ENCODE measurements at places on chromosomes 13 and 19. TPM values are rescaled to one million over a fixed set of nuclear protein-coding genes. Genes with fewer than 3 reads are reported as not detected.
A peak's percentile ranks its signal among the peaks of the same experiment; 100 is the strongest.

The FAM124A gene
- total RNA-seq, result 9.7 TPM

- DNase-seq, result no peak
Measured at GRCh38 chr19:27745978-27746542, 1466.9 kb downstream of the UQCRFS1 start.

The ZNF460 gene
- 63.3 TPM for total RNA-seq

- DNase-seq, result peak; percentile 20
Measured at GRCh38 chr13:18212873-18213272, 968.8 kb downstream of the TUBA3C start.

The CEACAM7 gene
- total RNA-seq, result 0.17 TPM

DNA sequence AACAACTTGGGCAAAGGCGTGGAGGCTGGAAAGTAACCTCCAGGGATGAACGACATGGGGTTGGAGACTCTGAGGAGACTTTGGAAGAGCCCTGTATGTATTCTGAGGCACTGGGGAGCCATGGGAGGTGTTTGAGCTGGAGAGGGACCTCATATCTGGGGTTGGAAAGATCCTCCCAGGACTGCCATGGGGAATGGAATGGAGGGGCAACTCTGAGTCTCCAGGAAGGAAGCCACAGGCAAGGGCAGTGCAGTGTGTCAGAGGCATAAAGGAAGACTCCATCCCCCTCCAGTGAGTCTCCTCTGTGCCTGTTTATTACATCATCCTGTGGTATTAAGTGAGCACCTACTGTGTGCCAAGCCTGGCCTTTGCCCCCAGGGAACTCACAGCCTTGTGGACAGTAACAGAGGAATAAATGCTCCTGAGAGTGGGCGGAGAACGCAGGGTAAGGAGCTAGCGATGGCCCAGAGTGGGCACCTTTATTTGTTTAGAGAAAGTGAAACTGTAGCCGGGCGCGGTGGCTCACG lies 7.7 kb downstream of the PEAK3 start:
- DNase-seq, result no peak

- peak; percentile 40 for DNase-seq
Measured at GRCh38 chr19:17755977-17756670, 4.8 kb downstream of the FCHO1 start.

DNA sequence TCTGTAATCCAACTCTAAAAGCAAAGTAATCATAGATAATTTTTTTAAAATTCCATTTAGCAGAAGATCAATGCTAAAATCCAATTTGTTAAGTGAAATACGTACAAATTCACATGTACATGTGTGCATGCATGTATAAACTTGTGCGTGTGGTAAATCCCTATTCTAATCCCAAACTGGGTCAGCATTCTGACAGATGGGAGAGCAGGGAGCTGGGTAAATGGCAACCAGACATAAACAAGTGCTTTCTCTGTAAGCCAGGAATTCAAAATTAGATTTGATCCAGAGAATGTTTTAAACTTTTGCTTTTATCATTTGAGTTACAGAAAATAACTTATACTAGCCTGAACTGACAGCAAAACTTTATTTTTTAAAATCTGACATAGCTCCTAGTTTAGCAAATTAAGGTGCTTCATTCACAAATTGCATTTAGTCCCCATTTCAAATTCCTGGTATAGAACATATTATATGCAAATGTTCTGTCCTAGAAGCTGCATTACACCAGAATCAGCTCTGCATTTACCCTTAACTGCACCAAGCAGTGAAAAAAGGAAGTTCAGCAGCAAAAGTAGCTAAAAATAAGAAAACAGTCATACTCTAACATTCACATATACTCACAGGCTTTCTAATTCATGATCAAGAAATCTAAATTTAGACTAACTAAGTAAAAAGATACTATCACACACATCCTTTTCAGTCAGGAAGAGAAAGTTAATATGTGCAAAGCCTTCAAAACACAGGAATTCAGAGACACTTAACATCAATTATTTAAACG lies 32.6 kb downstream of the UBL3 start:
- peak; percentile 3 for DNase-seq

The AMH gene
- total RNA-seq, result 1.5 TPM

DNA sequence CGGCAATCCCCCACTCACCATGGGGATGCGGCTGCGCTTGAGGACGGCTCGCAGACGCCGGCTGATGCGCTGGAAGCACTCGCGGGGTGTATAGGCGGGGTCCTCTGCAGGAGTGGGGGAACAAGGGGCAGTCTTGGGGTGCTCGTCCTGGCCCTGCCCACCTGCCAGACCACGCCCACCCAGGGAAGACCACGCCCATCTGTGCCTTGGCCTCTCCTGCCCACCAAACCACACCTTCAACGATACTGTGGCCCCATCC lies 6.7 kb downstream of the RNU6-9 start:
- no peak for DNase-seq

The ZNF135 gene
- total RNA-seq, result 1.7 TPM

GRCh38 chr13:48400090-48400694 lies 12.7 kb downstream of the LPAR6 start:
- peak; percentile 23 for DNase-seq

DNA sequence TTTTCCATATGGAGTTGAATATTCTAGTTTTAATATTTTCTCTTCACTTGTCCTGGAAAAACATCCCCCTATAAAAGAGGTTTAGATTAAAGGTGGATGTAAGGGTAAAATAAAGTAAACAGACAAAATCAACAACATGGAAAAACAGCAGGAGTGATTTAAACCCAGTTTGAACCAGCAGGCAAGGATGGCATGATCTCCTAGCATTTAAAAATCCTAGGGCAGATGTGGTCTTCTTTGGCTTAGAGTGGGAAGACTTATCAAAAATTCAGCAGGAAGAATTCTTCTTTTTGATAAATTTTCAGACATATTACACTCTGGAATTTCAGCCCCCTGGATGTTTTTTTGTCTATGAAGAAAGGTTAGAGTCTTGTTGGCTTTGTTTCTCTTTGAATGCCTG lies 36.5 kb downstream of the CLEC17A start:
- DNase-seq, result no peak

The GJB2 gene
- 0.05 TPM for total RNA-seq

DNA sequence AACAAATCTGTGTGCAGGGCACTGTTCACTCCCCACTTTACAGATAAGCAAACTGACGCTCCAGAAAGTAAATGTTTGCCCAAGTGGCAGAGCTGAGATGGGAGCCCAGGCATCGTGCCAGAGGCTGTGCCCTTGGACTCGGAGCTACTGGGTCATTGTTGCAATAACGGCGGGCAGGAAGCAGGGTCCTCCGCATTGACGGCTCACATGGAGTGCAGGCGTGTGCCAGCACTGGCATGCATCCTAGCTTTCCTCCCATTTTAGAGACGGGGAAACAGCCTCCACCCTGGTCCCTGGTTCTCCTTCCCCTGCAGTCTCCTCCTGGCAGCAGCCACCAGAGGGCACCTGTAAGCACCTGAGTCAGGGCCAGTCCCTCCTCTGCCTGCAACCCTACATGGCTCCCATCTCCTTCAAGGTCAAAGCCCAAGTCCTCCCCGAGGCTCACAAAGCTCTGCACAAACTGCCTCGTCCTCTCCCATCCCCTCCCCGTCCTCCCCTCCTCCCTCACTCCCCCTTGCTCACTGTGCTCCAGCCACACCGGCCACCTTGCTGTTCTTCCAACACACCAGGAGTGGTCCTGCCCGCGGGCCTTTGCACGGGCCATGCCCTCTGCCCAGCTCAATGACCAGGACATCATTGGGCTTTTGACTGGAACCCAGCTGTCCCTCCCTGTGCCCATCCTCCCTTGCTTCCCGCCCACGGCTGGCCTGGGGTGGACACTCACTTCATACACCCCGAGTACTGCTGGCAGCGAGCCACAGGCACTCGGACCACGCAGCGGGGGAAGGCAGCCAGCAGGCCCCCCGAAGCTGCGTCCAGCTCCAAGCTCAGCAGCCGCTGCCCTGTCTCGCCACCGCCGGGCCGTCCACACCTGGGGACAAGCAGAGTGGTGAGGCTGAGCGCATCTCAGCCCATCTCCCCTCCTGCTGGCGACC lies 7.7 kb upstream of the LRG1 start:
- DNase-seq, result peak; percentile 53

The FXYD3 gene
- total RNA-seq, result 0.68 TPM

GRCh38 chr19:19591133-19591825 lies 27.2 kb downstream of the PBX4 start:
- DNase-seq, result no peak

The SSC5D gene
- total RNA-seq, result 0.19 TPM

- no peak for DNase-seq
Measured at GRCh38 chr19:38836983-38837626, 5.5 kb upstream of the ECH1 start.

The KLK2 gene
- 0.14 TPM for total RNA-seq

DNA sequence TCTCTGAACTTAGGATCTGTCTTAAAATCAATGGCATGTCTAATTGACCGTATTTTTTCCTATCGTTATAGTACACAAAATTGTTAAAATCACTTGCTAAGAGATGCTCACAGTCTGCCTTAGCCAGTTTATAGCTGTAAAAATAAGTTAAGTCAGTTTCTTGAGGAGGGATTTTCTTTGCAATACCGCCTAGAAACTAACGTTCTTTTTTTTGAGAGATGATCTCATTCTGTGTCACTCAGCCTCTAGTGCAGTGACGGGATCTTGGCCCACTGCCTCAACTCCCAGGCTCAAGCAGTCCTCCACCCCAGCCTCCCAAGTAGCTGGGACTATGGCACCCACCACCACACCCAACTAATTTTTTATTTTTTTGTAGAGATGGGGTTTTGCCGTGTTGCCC lies 4.4 kb downstream of the CKAP2 start:
- DNase-seq, result peak; percentile 63

- DNase-seq, result no peak
Measured at GRCh38 chr19:8577247-8577646, at the start of gene MYO1F. Gene MYO1F (minus strand): TSS chr19:8577442. CDS start chr19:8577309, 133 bp downstream.

DNA sequence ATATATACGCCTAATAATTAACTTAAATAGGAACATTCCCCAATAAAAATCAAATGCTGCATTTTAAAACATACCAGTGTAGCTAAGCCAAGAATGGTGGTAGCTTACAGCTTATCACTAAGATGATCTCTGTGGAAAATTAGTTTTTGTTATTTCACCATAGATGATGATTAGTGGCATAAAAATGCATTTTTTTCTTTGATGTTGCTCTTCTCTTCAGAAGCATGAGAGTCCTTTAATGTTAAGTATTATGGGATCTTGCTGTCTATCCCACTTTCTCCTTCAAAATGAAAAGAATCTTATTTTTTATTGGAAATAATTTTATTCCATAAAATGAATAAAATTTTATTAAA lies 731.0 kb downstream of the SLITRK1 start:
- no peak for DNase-seq

DNA sequence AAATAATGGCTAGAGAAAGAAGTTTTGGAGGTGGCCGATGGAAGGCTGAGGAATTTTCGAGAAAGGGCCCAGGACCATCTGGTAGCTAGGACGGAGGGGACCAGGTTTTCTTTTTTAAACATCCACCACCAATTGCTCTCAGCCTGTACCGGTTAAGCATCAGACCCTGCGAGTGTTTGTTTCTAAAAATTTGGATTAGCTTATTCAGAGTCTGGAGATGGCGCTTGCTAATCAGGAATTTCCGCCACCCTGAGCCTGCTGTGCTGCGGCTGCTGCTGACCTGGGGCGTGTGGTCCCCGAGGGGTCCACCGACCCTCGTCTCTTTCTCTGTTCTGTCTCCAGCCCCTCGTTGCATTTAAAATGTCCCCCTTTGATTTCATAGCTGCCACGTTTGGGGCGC lies 2.0 kb downstream of the UHRF1 start:
- DNase-seq, result no peak

DNA sequence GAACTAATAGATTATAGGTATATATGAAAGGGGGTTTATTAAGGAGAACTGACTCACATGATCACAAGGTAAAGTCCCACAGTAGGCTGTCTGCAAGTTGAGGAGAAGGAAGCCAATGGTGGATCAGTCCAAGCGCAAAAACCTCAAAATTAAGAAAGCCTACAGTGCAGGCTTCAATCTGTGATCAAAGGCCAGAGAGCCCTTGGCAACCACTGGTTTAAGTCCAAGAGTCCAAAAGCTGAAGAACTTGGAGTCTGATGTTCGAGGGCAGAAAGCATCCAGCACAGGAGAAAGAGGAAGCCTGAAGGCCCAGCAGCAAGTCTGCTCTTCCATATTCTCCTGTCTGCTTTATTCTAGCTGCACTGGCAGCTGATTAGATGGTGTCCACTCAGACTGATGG lies 721.3 kb upstream of the PCDH9 start:
- DNase-seq, result no peak

The F7 gene
- not detected for total RNA-seq

GRCh38 chr19:2249880-2250765 lies 1.0 kb downstream of the AMH start:
- no peak for DNase-seq

DNA sequence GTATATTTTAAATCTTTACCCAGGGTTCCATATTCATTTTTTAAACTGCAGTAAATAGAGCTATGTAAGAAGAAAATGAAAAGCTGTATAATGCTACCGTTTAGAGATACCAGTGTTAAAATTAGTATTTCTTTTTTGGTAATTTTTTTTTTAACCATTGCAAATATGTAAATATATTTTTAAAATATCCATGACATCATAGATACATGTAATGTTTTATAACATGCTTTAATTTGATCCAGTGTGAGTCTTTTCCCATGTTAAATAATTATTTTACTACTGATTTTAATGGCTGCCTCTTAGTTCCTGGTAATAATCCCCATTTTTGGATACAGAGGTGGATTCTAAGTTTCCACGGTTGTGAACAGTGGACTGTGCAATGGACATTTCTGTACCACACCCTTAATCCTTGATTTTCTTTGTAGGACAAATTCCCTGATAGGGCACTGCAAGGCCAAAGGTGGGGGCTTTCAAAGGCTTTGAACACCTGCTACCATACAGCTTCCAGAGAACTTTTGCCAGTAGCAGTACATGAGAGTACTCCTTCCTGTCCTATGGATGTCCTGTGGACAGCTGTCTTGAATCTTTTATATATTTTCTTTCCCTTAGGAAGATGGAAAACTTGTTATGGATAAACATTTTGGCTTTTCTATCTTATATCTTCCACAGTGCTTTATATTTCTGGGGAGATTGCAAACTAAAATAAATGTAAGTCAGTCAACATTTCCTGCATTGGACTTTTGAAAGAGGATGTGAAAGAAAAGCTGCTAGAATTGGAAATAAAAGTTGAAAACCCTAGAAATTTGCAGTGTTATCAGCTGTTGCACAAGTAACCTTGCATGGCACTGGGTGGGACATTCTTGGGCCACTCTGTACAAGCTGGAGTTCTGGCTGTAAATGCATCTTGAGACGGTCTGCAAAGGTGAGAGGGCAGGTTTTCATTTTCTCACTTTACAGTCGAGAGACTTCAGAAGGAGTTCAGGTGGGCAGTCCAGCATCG lies 46.8 kb downstream of the ARHGEF7 start:
- DNase-seq, result no peak

Data from dermis blood vessel endothelial cell (primary cell).